Activated CD4-positive, alpha-beta T cell treated with anti-CD3 and anti-CD28 coated beads, Interleukin-10, Interleukin-2, amounts not matched to agents 100 ng/mL and 50 ng/mL, durations not matched to agents 16 hours and 8 hours (primary cell): ENCODE measurements at places on chromosomes 1 and 21.

- no peak for DNase-seq
Observed at GRCh38 chr1:26060832-26061574, 6.4 kb downstream of the TRIM63 start.

GRCh38 chr1:51948491-51948915 lies 42.0 kb downstream of the RAB3B start:
- no peak for DNase-seq

- no peak for DNase-seq
Observed at GRCh38 chr1:38640371-38640770, 219.2 kb downstream of the RRAGC start.

- no peak for DNase-seq
Observed at GRCh38 chr21:18164933-18165332, 79.7 kb upstream of the CHODL start.

DNA sequence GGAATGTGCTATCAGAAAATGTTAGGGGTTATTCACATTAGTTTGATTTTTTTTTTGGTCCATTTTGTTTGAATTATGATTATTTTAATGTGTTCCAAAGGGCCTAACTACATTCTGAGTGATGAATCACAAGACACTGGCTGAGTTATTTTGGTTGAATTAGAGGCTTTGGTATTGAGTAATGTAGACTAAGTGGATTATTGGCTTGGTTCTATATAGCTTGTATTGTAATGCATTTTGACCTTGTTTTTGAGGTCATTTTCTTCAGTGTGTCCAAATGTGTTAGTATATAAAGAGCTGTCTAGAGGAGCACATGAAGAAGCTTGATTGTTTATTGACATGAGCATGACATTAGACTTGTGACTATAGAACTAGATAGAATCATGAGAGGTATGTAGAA lies 3.4 kb downstream of the ZNF326 start:
- DNase-seq: no peak

DNA sequence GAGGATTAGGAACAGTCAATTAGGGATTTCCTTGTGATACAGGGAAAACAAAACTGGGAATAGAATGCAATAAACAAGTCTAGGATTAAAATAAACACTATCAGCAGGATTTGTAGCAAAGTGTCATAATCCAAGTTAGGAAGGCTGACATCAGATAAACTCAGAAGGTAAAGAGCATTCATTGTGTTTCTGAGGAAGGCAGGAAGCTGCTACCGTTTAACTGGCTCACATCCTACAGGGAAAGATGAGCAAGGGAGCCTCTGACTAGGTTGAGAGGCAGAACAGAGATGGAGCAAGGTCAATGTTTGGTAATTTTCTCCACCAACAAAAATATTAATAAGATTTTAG lies 124.7 kb downstream of the POU2F1 start:
- DNase-seq: no peak
